Tibial nerve (tissue), 4 donors: ENCODE measurements at places on chromosomes 2 and 18. TPM values are rescaled to one million over a fixed set of nuclear protein-coding genes. Genes with fewer than 3 reads are reported as not detected.

DNA sequence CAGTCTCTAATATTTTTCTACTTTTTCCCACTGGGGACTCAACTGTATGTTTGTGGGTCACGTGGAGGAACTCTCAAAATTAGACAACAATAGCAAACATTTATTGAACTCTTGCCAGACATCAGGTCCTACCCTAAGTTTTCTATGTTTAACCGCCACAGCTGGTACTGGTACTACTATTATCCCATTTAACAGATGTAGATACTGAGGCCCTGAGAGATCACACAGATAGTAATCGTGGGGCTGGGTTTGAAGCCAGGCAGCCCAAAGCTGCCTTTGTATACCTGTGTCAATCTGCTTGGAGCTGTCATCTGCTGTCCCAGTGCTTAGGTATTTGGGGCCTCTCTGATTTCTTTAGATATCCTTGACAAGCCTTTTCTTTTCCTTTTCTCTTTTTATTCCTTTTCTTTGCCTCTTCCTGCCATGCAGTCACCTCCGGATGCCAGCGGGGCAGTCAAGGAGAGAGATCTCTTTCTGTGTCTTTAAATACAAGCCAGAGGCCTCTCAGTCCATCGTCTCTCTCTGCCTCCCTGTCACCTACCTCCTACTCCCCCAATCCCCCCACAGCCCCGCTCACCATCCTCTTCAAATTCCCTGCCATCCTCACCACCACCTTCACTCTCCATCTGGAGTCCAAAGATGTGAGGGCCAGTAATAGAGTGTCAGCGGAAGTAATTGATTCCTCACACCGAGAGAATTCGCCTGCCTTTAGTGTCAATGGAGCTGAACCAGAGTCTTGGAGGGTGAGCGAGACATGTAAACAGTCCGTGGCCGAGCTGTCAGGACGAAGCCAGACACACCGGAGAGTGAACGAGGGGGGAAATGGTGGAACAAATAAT lies 23.4 kb downstream of the NRP2 start:
- no peaks in the 10 kb centered on the region for H3K36me3 ChIP-seq
- no peaks in the 10 kb centered on the region for H3K27me3 ChIP-seq
- H3K4me3 ChIP-seq, result no peak overlapping the region
- H3K27ac ChIP-seq, result no peak overlapping the region
- no peak for DNase-seq

DNA sequence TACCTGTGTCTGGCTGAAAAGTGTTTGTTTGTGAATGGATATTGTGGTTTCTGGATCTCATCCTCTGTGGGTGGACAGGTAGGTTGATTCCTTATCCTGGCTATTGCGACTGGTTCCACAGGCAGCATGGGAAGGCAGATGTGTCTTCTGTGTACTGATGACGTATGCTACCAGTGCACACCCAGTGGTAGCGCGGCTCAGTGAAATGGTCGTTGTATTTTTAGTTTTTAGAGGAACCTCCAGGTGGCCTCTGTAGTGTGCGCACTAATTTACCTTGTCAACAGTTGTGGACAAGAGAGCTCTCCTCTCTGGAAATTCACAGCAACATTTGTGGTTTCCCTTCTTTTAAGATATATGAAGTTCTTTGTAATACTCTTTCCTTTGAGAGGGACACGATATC lies 52.5 kb downstream of the CCDC74A start:
- H3K27me3 ChIP-seq, result peaks cover 4% of the 10 kb centered on the region
- no peak overlapping the region for H3K4me3 ChIP-seq
- DNase-seq, result no peak
- no peak overlapping the region for H3K27ac ChIP-seq
- no peaks in the 10 kb centered on the region for H3K36me3 ChIP-seq

- no peaks in the 10 kb centered on the region for H3K36me3 ChIP-seq
- H3K4me3 ChIP-seq, result no peak overlapping the region
- H3K4me1 ChIP-seq, result peaks cover 9% of the 10 kb centered on the region
- H3K27ac ChIP-seq, result no peak overlapping the region
These were observed 35.5 kb upstream of the GNAL start for GRCh38 chr18:11653521-11653920.

- no peak overlapping the region for H3K27ac ChIP-seq
- no peak for DNase-seq
- peaks cover 7% of the 10 kb centered on the region for H3K36me3 ChIP-seq
- peaks cover 21% of the 10 kb centered on the region for H3K4me1 ChIP-seq
These were observed 50.1 kb downstream of the SPRED2 start for GRCh38 chr2:65382323-65382722.

GRCh38 chr2:18927525-18928232 lies 338.3 kb upstream of the NT5C1B start:
- no peaks in the 10 kb centered on the region for H3K36me3 ChIP-seq
- no peaks in the 10 kb centered on the region for H3K27me3 ChIP-seq
- no peaks in the 10 kb centered on the region for H3K4me1 ChIP-seq
- no peak for DNase-seq

- H3K4me1 ChIP-seq, result peaks cover 77% of the 10 kb centered on the region
- peak; percentile 69 for DNase-seq
- no peak overlapping the region for H3K4me3 ChIP-seq
- H3K27me3 ChIP-seq, result no peaks in the 10 kb centered on the region
- H3K27ac ChIP-seq, result no peak overlapping the region
These were observed 35.0 kb downstream of the RTN4 start for GRCh38 chr2:55014962-55015939.

GRCh38 chr18:10275486-10275885 lies 178.9 kb upstream of the APCDD1 start:
- no peaks in the 10 kb centered on the region for H3K36me3 ChIP-seq
- no peak for DNase-seq
- H3K27me3 ChIP-seq, result no peaks in the 10 kb centered on the region
- H3K4me1 ChIP-seq, result peaks cover 3% of the 10 kb centered on the region

DNA sequence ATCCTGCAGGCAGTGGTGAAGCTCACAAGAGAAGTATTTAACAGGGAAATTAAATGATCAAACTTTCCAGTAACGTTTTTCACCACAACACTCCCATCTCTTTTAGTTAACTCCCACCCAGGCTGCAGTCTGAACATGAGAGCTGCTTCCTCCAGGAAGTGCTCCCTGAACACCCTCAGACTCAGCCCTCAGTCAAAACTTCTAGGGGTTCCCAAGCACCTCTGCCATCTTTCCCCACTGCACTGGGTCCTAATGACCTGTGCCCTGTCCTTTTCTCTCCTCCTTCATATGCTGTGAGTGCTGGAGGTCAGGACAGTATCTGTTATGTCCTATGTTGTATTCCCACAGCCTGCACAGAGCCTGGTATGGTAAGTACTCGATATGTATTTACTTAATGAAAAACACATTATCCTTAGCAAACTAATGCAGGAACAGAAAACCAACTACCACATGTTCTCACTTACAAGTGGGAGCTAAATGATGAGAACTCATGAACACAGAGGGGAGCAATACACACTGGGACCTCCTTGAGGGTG lies 49.2 kb upstream of the ASPRV1 start:
- H3K36me3 ChIP-seq, result no peaks in the 10 kb centered on the region
- H3K27me3 ChIP-seq, result no peaks in the 10 kb centered on the region
- no peak overlapping the region for H3K27ac ChIP-seq
- H3K4me3 ChIP-seq, result no peak overlapping the region

GRCh38 chr2:82837588-82838304 lies 1621.3 kb downstream of the SUCLG1 start:
- no peaks in the 10 kb centered on the region for H3K27me3 ChIP-seq
- no peak overlapping the region for H3K4me3 ChIP-seq
- H3K27ac ChIP-seq, result no peak overlapping the region
- no peaks in the 10 kb centered on the region for H3K4me1 ChIP-seq
- no peak for DNase-seq

DNA sequence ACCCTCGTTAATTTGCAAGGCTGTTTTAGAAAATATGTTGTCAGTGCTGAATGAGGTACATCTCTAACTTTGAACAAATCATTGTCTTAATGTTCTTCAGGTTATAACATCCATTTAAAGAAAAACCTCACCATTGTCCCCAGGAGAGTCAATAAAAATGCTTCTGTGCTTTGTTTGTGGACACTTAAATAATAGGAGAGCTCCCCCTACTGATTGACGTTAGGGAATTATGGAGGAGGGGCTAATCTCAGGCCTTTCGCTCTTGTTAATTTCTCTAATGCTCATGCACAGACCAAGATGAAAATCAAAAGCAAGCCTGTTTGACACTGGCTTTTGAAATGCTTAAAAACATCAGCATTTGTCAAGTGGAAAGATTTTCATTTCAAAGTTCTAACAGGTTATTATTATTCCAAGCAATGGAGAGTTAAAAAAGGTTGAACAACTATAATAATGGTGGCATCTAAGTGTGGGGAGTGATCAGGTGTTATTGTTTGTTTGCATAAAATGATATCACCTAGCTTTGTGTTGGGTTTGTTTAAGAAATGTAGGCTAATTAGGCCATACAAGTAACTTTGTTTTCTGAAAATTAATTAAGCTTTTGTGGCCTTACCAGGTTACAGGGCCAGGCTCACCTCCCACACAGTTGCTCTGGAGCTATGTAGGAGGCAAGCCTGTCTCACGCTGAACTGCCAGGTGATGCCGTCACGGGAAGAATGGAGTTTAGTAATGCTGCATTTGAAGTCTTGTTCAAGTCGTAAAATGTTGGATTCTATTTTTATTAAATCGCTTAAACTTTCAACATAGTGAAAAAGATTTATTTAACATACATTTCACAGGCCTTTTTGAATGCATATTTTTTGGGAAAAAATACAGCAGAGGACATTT lies 51.7 kb upstream of the SMIM21 start:
- H3K4me3 ChIP-seq, result no peak overlapping the region
- no peak overlapping the region for H3K27ac ChIP-seq
- no peaks in the 10 kb centered on the region for H3K4me1 ChIP-seq
- no peaks in the 10 kb centered on the region for H3K27me3 ChIP-seq

GRCh38 chr18:59357928-59358327 lies 1.1 kb downstream of the LMAN1 start:
- peak overlapping the region; percentile 89 for H3K27ac ChIP-seq
- no peak for DNase-seq
- no peaks in the 10 kb centered on the region for H3K27me3 ChIP-seq

GRCh38 chr2:113173542-113174375 lies at the start of gene PSD4:
PSD4 (plus strand) TSS chr2:113173971; CDS start chr2:113182457, 8,486 bp downstream.
- no peaks in the 10 kb centered on the region for H3K27me3 ChIP-seq
- no peak for DNase-seq
- H3K4me3 ChIP-seq, result peak within 1 kb of the TSS; percentile 34
- H3K27ac ChIP-seq, result no peak within 1 kb of the TSS

- no peaks in the 10 kb centered on the region for H3K36me3 ChIP-seq
- H3K4me1 ChIP-seq, result no peaks in the 10 kb centered on the region
- DNase-seq, result no peak
- H3K27me3 ChIP-seq, result no peaks in the 10 kb centered on the region
These were observed 69.9 kb upstream of the FSIP2 start for GRCh38 chr2:185668710-185669109.

- no peaks in the 10 kb centered on the region for H3K27me3 ChIP-seq
- H3K4me1 ChIP-seq, result no peaks in the 10 kb centered on the region
- DNase-seq, result no peak
- H3K36me3 ChIP-seq, result no peaks in the 10 kb centered on the region
- H3K4me3 ChIP-seq, result no peak overlapping the region
These were observed 100.8 kb upstream of the TFPI start for GRCh38 chr2:187655001-187655400.

DNA sequence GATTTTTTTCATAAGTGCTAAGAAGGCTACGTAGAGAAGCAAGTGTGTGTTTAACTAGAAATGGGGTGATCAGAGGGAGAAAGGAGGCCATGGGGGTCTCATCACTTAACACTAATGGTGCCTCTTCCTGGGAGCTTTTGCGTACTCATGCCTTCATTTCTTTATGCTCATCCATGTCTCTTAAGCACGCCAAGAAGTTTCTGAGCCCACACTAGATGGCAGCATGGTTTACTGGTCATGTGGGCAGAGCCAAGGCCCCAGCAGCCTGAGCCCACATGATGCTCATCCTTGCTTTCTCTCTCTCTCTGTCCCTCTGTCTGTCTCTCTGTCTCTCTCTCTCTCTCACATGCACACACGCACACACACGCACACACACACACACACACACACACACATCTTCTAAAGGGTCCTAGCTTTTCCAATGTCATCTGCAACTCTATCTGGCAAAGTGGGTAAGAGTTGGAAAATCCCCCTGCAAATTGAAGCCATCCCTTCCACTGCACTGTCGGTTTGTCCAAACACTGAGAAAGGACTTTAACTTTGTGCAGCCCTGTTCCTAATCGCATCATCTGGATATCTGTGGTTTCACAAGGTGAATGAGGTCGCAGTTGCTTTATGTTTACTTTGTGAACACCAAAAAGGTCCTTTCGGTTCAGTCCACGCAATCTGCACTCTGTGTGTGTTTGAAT lies 137.1 kb upstream of the CCDC68 start:
- H3K4me3 ChIP-seq, result no peak overlapping the region
- H3K36me3 ChIP-seq, result no peaks in the 10 kb centered on the region
- no peak overlapping the region for H3K27ac ChIP-seq
- H3K4me1 ChIP-seq, result no peaks in the 10 kb centered on the region
- H3K27me3 ChIP-seq, result no peaks in the 10 kb centered on the region

The PELI1 gene
- 24.0 TPM for total RNA-seq

The ASB18 gene
- total RNA-seq, result not detected

The ACTG2 gene
- total RNA-seq, result 20.1 TPM

The PSMG2 gene
- total RNA-seq, result 52.6 TPM

The SH3BP4 gene
- 31.8 TPM for total RNA-seq

The SLC19A3 gene
- total RNA-seq, result 29.5 TPM

The MYO5B gene
- total RNA-seq, result 7.5 TPM

The CD8A gene
- total RNA-seq, result 1.1 TPM

The FOXD4L1 gene
- total RNA-seq, result 1.3 TPM

The FSHR gene
- total RNA-seq, result not detected

The CNDP1 gene
- total RNA-seq, result 0.22 TPM

The TDRD15 gene
- 0.30 TPM for total RNA-seq

The C2orf66 gene
- total RNA-seq, result not detected

The RESP18 gene
- not detected for total RNA-seq

The GALNT3 gene
- 1.2 TPM for total RNA-seq

The STARD6 gene
- not detected for total RNA-seq

The GKN1 gene
- total RNA-seq, result not detected
